ENCODE measurements at places on chromosomes 1 and 21. TPM values are rescaled to one million over a fixed set of nuclear protein-coding genes. Genes with fewer than 3 reads are reported as not detected.

DNA sequence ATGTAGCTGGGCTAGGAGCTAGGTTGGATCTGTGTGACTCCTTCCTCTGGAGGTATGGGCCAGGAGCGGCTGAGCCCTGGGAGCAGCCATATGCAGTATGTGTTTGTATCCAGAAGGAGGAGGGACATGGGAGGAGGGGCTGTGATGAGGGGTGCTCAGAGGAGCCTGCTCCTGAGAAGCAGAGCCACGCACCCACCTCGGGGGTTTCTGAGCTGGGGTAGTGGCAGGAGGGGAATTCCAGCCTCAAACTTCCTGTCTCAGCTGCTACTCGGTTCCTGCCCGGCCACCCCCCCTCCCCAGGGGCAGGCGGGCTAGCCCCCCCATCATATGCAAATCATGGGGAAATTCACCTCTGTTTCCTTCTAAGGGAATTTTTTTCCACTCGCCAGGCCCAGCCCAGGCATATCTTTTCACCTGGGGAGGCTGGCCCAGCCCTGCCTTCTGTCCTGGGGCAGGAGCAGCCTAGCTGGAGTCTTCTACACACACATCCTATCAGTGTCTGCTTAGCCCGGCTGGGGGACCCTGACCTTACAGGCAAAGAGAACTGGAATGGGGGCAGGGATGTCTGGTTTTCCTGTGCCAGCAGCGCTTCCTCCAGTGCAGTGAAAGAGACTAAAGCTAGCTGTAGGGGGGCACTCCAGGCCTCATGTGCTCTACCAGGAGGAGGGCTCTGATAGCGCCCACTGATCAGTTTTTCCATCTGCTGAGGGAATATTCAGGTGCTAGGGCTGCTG, 3.0 kb downstream of the ZC3H12A start:
- no peak for DNase-seq
- H3K27ac ChIP-seq = peak overlapping the region; percentile 66
- H3K4me1 ChIP-seq = peaks cover 76% of the 10 kb centered on the region
- H3K36me3 ChIP-seq = peaks cover 57% of the 10 kb centered on the region
- H3K4me3 ChIP-seq = peak overlapping the region; percentile 97

DNA sequence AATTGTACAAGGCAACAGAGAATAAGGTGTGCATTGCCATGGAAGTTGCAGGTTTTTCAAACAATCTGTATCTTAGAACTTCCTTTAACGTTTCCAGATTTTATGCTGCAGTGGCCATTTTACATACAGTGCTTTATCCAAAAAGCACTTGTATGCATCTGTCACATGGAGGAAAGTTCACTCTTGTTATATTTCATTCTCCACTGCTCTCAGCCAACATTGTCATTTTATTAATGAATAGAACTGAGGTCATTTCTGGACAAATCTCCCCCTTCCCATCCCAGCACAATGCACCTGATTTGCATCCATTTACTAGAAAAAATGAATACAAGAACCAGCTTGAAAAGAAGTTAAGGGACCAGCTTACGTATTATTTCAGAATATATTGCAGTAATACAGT, 342.0 kb downstream of the USP25 start:
- no peak overlapping the region for H3K27ac ChIP-seq
- no peaks in the 10 kb centered on the region for H3K27me3 ChIP-seq
- no peak overlapping the region for H3K4me3 ChIP-seq
- no peaks in the 10 kb centered on the region for H3K4me1 ChIP-seq
- no peaks in the 10 kb centered on the region for H3K36me3 ChIP-seq
- no peak for DNase-seq

DNA sequence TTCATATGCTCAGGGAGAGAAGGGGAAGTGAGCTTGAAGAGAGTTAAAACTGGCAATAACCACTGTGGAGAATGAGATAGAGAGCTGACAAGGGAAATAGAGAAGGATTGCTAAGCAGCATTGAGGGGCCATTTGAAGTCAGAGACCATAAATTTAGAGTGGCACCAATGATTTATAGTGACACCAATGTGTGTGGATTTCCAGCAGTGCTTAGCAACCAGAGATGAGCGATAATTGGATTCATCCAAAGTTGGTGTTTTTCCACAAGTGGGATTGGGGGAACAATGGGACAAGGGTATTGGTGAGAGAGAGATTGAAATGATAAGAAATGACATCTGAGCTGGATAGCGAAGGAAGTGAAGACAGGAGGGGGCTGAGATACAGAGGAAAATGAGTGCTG, 114.1 kb downstream of the C1orf94 start:
- H3K36me3 ChIP-seq = no peaks in the 10 kb centered on the region
- no peaks in the 10 kb centered on the region for H3K4me1 ChIP-seq
- H3K27ac ChIP-seq = no peak overlapping the region
- peaks cover 40% of the 10 kb centered on the region for H3K27me3 ChIP-seq

GRCh38 chr1:166740668-166741276, 98.5 kb upstream of the POGK start:
- H3K36me3 ChIP-seq = no peaks in the 10 kb centered on the region
- no peaks in the 10 kb centered on the region for H3K4me1 ChIP-seq
- H3K27ac ChIP-seq = no peak overlapping the region
- DNase-seq = no peak
- no peak overlapping the region for H3K4me3 ChIP-seq

DNA sequence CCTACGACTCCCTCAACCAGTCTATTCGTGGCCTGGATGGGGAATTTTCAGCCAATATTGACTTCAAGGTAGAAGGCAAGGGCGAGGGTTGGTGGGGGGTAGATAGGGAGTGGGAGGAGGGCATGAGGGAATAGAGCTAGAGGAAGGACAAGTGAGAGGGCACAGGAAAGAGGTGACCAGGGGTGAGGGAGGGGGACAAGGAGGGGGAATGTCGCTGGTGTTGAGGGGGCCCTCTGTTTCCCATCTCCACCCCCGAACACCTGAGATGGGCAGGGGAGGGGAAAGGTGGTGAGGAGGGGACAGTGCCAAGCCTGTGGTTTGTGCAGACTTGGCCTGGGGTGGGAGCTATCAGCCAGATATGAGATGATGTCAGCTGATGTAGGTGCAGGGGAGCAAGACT, 8.3 kb upstream of the ADAM15 start:
- H3K27ac ChIP-seq = no peak overlapping the region
- DNase-seq = no peak
- H3K27me3 ChIP-seq = no peaks in the 10 kb centered on the region
- H3K36me3 ChIP-seq = no peaks in the 10 kb centered on the region
- H3K4me3 ChIP-seq = no peak overlapping the region

GRCh38 chr1:235883261-235883927, 16.7 kb upstream of the LYST start:
- H3K27me3 ChIP-seq = no peaks in the 10 kb centered on the region
- DNase-seq = peak; percentile 89
- H3K4me3 ChIP-seq = no peak overlapping the region
- peaks cover 28% of the 10 kb centered on the region for H3K4me1 ChIP-seq
- no peak overlapping the region for H3K27ac ChIP-seq

GRCh38 chr1:184329962-184330868, 56.6 kb upstream of the C1orf21 start:
- no peaks in the 10 kb centered on the region for H3K36me3 ChIP-seq
- peaks cover 6% of the 10 kb centered on the region for H3K4me1 ChIP-seq
- H3K27me3 ChIP-seq = no peaks in the 10 kb centered on the region
- peak overlapping the region; percentile 45 for H3K27ac ChIP-seq
- no peak overlapping the region for H3K4me3 ChIP-seq
- DNase-seq = peak; percentile 60

GRCh38 chr1:183827801-183828200, 22.9 kb downstream of the RGL1 start:
- H3K27me3 ChIP-seq = no peaks in the 10 kb centered on the region
- no peak overlapping the region for H3K4me3 ChIP-seq
- no peak overlapping the region for H3K27ac ChIP-seq
- H3K4me1 ChIP-seq = peaks cover 9% of the 10 kb centered on the region
- DNase-seq = no peak

The C1QTNF12 gene
- 1.6 TPM for polyA plus RNA-seq

The DMBX1 gene
- not detected for polyA plus RNA-seq

The TPTE gene
- not detected for polyA plus RNA-seq

The TLR5 gene
- polyA plus RNA-seq = 1.1 TPM

The KCNQ4 gene
- 1.0 TPM for polyA plus RNA-seq
